Keratinocyte (primary cell): ENCODE measurements at places on chromosomes 7 and 10. TPM values are rescaled to one million over a fixed set of nuclear protein-coding genes. Genes with fewer than 3 reads are reported as not detected.
A peak's percentile ranks its signal among the peaks of the same experiment; 100 is the strongest.

DNA sequence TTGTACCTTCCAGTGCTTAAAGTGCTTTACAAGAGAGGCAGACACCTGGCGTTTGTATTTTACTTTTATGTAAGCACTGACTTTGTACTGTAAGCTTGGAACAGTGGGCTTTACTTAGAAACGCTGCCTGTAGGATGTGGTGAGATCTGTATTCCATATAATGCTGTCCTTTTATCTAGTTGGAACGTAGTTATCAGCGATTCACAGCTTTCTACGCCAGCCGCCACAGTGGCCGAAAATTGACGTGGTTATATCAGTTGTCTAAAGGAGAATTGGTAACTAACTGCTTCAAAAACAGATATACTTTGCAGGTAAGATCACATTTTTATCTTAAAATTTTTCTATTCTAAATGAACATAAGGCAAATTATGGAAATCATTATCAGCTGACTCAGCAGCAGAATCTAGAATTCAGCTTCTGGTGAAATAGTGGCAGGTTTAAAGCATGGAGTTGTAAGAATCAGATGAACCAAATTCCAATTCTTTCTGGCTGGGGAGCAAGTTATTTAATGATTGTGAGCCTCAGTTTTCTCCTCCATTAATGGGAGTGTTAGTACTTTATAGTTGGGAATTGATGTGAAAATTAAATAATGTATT is 91.5 kb downstream of the CUL1 start:
- DNase-seq, result no peak

DNA sequence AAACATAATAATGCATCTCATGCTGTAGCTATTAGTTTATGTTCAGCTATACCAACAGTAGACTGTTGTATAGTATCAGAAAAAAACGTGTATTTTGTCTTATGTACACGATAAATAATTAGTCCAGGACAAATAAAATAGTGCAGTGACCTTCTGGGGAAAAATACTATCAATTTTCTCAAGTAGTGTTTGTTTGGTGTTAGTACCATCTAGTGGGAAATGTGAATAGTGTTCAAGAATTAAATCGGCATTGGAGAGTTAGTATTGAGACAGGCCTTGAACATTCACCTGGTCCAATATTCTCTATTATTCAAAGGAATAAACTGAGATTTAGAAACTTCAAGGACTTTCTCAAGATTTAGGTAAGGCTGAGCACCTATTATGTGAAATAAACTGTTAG is 21.7 kb upstream of the OR2A5 start:
- no peak for DNase-seq

DNA sequence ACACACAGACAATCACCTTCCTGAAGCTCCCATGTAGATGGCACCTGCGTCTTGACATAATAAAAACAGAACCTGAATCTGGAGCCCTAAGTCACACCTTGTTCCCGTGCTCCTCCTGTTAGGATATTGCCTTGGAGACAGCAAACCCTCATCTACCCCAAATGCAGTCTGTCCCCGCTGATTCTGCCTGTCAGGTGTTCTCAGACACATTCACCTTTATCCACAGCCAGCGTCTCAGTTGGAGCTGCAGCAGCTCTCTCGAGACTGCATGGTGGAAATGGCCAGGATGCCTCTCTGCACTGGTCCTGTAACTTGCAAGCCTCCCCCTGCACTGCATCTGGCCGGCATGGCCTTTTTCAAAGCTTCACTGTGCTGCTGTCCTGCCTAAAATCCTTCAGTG is 218.0 kb upstream of the ZNF32 start:
- DNase-seq, result no peak

DNA sequence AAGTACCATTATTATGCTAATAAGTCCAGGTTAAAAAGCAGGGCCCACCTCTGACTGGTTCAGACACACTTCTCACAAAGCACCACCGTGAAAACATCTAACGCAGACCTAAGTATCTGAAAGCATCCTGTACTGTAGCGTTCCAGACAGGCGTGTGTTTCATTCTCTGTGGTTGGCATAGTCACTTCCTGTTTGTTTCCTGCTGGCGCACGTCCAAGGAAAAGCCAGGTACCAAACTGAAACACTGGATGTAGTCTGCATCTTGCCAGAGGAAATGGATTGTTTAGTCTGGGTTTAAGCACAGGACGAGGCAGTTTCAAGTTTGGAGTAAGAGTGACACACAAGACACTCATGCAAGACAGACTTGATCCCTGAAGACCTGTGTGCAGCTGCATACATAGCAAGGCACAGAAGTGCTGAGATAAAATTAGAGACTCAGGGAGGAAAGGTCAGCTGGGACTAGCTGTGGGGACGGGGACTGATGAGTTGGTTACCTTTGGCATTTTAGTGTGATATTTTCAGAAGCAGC is 23.3 kb downstream of the BPGM start:
- DNase-seq, result peak; percentile 91

Gene ACTR3C
- polyA plus RNA-seq, result 1.3 to 2.3 TPM (median 1.7 TPM) in 3 replicates

GRCh38 chr7:179209-179681 is 13.1 kb upstream of the FAM20C start:
- DNase-seq, result no peak

- DNase-seq, result no peak
Observed at GRCh38 chr10:49834976-49835375, 72.9 kb upstream of the OGDHL start.

Gene GATA3
- 1.7 to 7.7 TPM (median 4.0 TPM) in 3 replicates for polyA plus RNA-seq

- no peak for DNase-seq
Observed at GRCh38 chr7:75823198-75823910, 9.7 kb upstream of the CCL24 start.

Gene PNLIPRP2
- not detected in 3 replicates for polyA plus RNA-seq

- DNase-seq, result no peak
Observed at GRCh38 chr10:34223658-34224057, 591.4 kb downstream of the PARD3 start.

Gene HOGA1
- polyA plus RNA-seq, result 0.49 to 1.0 TPM (median 0.89 TPM) in 3 replicates

- DNase-seq, result no peak
Observed at GRCh38 chr7:139018910-139019309, 16.9 kb downstream of the ZC3HAV1L start.

DNA sequence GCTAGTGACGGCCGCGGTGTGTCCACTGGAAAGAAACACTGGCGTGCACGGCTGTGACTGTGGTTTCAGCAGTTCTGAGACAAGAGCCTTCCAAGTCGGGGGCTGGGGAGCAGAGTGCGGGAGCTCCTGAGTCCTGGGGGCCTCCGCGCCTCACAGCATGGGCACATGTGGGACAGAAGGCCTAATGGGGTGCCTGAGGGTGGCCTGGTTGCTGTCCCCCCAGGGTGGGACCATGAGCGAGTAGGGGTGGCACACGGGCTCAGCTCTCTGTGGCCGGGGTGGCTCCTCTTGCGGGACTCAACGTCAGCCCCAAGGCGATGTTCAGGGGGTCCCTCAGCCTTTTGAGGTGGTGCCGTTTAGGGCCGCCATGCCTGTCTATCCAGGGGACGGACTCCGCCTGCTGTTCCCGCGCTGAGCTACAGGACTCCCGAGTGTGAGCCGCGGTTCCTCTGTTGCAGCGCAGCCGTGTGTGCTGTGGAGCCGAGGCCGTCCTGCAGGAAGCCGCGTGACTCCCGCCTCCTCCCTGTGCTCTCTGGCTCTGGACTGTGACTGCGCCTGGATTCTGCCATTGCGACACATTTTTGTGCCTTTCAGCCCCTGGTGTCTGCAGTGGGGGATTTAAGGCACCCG is 23.5 kb upstream of the CHST12 start:
- no peak for DNase-seq

Gene MBL2
- polyA plus RNA-seq, result not detected in 3 replicates

Gene POU6F2
- not detected in 3 replicates for polyA plus RNA-seq

DNA sequence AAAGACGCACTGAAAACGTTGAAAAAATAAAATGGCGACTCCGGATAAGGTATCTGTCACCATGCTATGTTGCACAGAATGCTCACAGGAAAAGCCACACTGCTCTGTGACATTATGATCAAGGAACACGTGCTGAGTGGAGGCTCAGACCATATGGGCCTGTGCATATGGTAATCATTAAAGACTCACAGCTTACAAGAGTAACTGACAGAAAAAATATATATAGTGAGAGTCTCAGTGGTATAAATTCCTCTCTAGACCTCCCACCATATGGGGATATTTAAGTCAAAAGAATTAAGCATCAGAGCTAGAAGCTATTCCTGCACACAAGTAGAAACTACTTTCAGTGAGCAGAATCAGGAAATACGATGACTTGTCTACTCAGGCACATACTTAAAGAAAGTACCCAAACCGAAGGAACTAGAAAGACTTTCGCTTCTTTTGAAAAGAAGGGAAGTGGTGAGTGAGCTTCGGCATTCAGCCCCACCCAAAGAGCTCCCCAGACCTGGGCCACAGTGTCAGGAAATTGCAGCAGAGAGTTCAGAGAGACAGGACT is 65.1 kb upstream of the MPP7 start:
- no peak for DNase-seq

Gene WNT16
- not detected in 3 replicates for polyA plus RNA-seq

Gene CTAGE4
- 3.0 to 6.6 TPM (median 5.9 TPM) in 3 replicates for polyA plus RNA-seq

DNA sequence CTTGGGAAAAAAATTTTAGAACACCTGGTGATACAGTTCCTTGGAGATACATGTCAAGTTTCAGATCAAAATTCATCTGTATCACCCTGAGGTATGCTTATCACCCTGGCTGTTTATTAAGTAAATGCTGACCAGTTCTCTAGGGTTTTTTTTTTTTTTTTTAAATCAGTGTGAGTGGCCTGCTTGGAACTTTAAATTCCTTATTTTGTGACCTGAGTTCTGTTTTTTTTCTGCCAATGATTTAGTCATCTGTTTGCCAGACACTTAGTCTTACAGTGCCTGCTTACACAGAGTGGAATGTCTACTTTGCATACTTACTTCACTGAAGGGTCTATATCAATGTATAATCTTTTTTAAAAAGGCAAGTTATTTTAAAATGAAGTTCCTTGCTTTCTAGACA is 1.8 kb downstream of the TSPAN13 start:
- DNase-seq, result no peak

GRCh38 chr7:55086413-55087201 is 67.8 kb downstream of the EGFR start:
- DNase-seq, result no peak

DNA sequence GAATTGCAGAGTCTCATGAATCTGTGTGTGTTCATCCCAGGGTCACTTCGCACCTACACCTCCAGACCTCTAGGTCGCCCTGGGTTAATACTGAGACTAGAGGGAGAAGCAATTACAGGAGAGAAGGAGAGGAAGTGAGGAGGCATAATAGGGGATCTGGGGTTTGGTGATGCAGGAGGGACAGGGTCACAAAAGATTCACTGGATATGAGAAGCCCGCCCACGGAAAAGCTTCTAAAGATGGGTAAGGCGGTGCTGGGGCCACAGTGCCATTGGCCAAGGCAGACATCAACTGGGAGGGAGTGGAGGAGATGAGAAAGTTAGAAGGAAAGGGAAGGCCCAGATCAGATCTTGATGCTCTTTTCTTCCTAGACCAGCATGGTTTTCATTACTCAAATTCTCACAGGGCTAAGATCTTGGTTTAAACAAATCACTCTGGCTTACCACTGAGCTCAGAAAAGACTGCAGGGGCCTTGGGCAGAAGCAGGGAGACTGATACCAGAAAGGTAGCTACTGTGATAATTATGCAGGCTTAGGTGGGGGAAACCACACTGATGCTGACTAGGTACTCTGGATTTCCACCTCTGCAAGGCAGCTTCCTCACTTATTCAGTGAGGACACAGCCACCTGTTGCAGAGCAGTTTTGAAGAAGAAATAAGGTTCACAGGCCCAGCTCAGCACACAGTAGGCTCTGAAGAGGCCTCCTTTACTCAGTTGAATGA is 17.4 kb upstream of the ZNF273 start:
- no peak for DNase-seq

Gene CUZD1
- polyA plus RNA-seq, result 0.34 to 0.93 TPM (median 0.58 TPM) in 3 replicates

Gene UTF1
- polyA plus RNA-seq, result not detected in 3 replicates

Gene CALHM3
- polyA plus RNA-seq, result not detected in 3 replicates

DNA sequence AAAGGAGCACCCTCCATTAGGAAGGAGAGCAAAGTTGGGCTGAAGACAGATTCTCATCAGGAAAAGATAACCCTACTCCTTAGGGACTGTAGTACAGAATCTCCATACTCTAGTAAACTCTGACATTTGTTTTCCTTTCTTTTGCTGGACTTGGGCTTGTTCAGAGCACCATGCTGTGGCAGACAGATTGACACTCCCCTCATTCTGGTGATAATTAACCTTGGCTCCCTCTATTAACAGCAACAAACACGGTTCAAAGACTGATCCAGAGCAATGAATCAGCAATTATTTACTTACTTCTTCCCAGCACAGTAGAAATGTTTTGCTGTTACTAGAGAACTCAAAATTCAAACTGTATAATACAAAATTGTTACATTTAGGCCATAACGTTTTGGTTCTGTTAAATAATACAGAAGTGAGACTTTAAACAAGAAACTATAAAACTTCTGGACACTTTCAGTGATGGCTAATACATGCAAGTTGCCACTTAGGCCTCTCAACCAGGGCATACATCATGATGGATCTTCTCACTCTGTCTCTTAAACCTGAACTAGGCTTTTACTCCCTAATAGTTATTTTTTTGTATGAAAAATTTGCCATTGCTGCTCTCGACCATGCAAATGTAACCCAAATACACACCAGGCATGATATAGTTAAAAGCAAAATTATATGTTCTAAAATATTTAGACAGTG is 639.0 kb downstream of the IPMK start:
- no peak for DNase-seq

DNA sequence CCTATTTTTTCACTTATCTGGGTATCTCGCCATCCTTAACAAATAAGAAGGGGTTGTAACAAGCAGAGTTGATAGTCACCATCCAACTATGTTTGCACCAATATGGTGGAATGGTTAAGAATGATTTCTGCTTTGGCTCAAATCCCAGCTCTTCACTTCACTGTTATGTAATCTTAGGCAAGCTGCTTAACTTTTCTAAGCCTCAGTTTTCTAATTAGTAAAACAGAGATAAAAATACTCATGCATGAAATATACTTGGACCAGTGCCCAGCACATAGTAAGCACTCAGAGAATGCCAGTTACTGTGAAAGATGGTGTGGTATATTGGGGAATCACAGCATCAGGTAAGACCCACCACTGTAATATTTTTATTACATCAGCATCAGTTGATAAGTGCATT is 33.6 kb downstream of the ABCB1 start:
- DNase-seq, result no peak

- no peak for DNase-seq
Observed at GRCh38 chr10:127133672-127134500, 62.5 kb downstream of the INSYN2A start.

GRCh38 chr7:128407751-128408708 is 1.8 kb downstream of the IMPDH1 start:
- DNase-seq, result no peak

Gene ANKRD61
- polyA plus RNA-seq, result 0.10 to 0.22 TPM in 2 of 3 replicates, not detected in the other

Gene SPDYE8
- not detected in 3 replicates for polyA plus RNA-seq
